ENCODE measurements at places on chromosomes 5 and 9. TPM values are rescaled to one million over a fixed set of nuclear protein-coding genes. Genes with fewer than 3 reads are reported as not detected.

ZNF618 gene
- 14.5 TPM for total RNA-seq

ZBED3 gene
- 3.3 TPM for total RNA-seq

PRRX2 gene
- total RNA-seq = 2.7 TPM

RMI1 gene
- total RNA-seq = 7.5 TPM

STPG3 gene
- total RNA-seq = not detected

LCN10 gene
- total RNA-seq = not detected
